Stimulated activated CD4-positive, alpha-beta T cell treated with anti-CD3 and anti-CD28 coated beads, Interleukin-1b, Interleukin-23, amount 100 ng/mL, for 1 hour (primary cell): ENCODE measurements at places on chromosomes 5 and 9.

GRCh38 chr5:88207575-88207974, 61.1 kb downstream of the TMEM161B start:
- no peak for DNase-seq

- no peak for DNase-seq
Measured at GRCh38 chr5:110702704-110703103, 23.8 kb downstream of the TMEM232 start.

- DNase-seq: no peak
Measured at GRCh38 chr5:90446961-90447360, 27.6 kb downstream of the MBLAC2 start.

DNA sequence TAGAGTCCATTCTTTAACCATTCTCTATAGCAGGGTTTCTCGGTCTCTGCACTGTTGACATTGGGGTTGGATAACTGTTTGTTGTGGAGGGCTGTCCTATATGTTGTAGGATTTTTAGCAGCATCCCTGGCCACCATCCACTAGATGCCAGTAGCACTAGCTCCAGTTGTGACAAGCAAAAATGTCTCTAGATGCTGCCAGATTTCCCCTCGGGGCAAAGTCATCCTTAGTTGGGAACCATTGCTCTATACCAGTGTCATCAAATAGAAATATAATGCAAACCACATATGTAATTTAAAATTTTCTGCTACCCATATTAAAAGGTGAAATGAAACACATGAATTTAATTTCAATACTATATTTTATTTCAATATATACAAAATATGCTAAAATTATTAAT, 2.9 kb downstream of the TTC23L start:
- no peak for DNase-seq

DNA sequence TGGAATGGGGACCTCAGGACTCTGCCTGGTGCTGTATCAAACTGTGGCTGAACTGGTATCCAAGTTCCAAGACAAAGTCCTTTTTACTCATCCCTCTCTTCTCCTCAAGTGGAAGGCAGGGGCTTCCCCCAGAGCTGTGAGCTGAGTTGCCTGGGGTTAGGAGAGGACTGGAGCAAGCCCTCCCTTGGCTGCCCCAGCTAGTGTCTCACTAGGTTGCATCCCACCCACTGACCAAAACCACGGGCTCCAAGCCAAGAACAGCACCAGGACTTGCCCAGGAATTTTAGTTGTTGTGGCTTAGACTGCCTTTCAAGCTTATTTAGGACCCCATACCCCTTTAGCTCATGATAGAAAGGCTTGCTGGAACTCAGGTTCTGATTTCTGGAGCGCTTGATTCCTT, 158.7 kb upstream of the TNC start:
- DNase-seq: no peak

DNA sequence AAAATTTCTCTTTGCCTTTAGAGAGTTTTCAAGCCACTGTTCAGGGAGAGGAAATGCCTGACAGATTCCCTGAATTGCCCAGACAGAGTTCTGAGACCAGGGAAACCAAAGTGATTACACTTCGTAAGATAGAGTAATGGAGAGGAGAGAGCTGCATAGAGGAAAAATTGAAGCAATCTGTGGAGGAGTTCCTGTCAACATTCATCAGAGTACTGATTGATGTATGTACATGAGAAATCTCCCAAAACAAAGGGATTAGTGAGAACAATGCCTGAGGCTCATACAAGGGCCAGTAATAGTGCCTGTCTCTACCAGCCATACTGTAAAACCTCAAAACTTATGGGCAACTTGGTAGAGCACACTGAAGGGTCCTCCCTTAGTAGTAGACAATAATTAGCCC, 79.0 kb upstream of the TRIM32 start:
- DNase-seq: no peak
